ENCODE measurements at places on chromosomes 3 and 15.
A peak's percentile ranks its signal among the peaks of the same experiment; 100 is the strongest.

DNA sequence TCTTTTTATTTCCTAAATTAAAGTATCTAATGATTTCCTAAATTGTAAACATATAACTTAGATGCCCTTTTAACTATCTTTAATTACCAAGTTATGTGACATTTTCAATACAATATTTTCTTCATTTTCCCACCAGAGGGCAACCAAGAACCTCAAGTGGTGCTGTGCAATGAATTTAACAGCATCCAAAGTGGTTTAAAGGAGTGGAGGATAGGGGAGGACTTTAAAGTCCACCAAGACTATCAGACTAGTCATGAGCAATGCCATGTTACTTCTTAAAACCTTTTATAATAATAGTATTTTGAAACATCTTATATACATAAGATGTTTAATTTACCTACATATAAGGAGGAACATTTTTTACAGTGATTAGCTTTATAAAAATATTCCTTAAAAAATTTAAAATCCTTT lies 74.4 kb downstream of the DLG1 start:
- DNase-seq, result peak; percentile 14

DNA sequence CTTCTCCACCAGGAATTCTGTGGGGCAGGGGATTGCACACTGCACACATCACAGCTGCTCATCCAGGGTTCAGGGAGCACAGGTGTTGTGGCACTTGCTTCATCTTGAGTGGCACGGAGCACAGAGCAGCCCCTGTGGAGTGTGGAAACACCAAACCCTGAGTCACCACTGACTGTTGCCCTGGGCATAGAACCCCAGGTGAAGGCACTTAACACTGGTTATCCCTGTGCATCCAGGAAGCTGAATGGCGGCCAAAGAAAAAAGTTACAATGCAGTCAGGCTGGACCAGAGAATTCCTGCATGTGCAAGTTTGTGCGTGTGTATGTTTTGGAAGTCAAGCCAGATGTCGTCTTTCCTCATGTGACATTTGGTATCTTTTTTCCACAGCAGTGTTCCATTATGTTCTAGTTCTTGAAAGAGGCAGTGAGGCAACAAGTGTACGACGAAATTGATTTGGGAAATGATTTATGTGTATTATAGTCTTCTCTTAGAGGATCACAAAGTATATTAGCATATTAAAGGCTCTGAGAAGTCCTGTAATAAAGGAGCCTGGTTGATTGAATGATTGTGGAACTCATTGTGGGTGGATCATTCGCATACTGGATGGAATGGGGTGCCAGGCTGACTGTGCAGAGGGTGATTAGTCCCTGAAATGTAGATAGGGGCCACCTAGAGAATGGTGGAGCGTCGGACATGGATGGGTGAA lies 292.3 kb downstream of the TLE3 start:
- no peak for DNase-seq

GRCh38 chr3:12221663-12222062 lies 63.0 kb upstream of the TIMP4 start:
- no peak for DNase-seq

DNA sequence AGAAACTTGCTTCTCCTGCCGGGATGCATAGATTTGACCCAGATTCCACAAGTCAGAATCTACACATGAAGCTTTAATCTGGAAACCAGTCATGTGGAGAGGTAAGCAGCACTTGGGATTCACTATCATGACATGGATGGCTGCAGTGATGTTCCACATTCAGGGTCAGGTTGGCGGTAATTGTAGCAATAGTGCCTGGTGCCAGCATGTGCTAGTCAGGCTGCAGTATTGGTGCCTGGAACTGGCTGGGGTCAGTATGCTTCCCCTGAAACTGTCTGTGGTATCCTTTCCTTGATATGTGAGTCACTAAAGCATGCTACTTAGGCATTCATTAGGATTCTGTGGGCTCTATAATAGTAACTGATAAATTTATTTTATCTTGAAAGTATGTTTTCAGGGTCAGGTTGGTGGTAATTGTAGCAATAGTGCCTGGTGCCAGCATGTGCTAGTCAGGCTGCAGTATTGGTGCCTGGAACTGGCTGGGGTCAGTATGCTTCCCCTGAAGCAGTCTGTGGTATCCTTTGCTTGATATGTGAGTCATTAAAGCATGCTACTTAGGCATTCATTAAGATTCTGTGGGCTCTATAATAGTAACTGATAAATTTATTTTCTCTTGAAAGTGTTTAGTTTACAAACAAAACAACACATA lies 1439.2 kb downstream of the ZPLD1 start:
- DNase-seq, result no peak

DNA sequence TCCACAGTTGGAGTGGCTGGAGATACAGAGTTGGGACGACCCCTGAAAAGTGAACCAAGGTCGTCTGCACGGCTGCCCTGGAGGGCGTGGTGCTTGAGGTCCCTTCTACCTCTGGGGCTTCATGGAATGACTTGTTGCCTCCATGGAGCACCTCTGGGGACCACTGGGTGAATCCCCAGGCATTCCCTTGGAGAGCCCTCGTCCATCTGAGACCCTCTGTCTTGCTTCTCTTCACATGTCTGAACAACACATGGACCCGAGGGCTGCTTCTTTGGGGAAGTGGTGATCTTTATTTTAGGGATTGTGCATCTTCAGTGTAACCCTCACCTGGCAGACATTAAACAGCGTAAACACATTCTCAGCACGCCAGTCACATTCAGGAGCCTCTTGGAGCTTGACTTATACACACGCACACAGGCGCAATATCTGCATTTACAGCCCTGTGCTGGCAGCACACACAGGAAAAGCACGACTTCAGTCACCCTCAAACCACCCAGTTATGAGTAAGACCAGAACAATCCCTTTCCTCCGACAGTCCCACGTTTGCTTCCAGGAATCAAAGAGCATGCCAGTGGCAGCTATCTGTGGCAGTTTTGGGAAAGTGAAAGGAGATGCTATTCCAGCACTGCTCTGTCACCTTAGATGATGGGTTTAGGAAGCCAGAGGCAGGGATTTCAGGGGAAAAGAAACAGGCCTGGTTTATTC lies 12.6 kb downstream of the FAM107A start:
- peak; percentile 72 for DNase-seq

- DNase-seq, result no peak
Observed at GRCh38 chr3:57421336-57421735, 122.8 kb downstream of the DNAH12 start.

Measured in SW 1271 (cell line).